ENCODE measurements at places on chromosomes 3 and 15.

GRCh38 chr15:80626643-80627120, 68.4 kb upstream of the ABHD17C start:
- no peaks in the 10 kb centered on the region for H3K4me1 ChIP-seq
- DNase-seq = no peak
- H3K27me3 ChIP-seq = no peaks in the 10 kb centered on the region
- H3K36me3 ChIP-seq = no peaks in the 10 kb centered on the region
- H3K4me3 ChIP-seq = no peak overlapping the region

GRCh38 chr15:99537344-99537743, 28.4 kb upstream of the MEF2A start:
- H3K4me3 ChIP-seq = no peak overlapping the region
- DNase-seq = peak; percentile 42
- H3K27ac ChIP-seq = peak overlapping the region; percentile 70
- H3K27me3 ChIP-seq = no peaks in the 10 kb centered on the region
- H3K4me1 ChIP-seq = peaks cover 15% of the 10 kb centered on the region
- no peaks in the 10 kb centered on the region for H3K36me3 ChIP-seq

DNA sequence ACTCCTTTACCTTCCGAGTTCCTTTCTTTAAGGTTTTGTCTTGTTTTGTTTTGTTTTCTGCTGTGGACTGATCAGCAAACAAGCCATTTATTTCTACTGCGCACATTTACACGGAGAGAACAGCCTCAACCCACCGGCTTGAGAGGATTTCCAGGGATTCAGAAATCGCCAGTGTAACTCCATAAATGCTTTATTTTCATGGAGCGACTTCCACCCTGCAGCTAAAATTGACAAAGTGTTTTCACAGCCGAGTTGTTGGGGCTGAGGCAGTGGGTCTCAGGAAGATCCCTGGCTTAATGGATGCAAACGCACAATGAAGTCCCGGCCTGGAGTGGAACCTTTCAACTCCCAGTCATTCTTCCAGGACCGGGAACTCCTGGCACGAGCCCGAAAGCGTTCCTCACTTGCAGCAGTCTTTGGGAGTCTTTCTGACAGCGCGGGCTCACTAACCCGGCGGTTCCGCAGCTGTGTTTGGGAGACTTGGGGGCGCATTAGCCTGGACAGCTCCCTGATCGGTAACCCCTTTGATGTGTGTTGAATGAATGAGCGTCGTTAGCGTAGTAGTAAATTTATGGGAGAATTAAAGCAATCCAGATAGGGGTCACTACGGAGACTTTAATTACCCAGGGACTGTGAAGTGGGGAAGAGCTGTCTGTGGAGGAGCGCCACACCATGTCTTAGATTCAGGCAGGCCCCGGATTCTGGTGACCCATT, 785 bp upstream of the MYRIP start:
- peak; percentile 11 for DNase-seq
- H3K4me3 ChIP-seq = peak overlapping the region; percentile 56
- H3K4me1 ChIP-seq = peaks cover 20% of the 10 kb centered on the region
- no peaks in the 10 kb centered on the region for H3K36me3 ChIP-seq
- H3K27ac ChIP-seq = no peak overlapping the region
- H3K27me3 ChIP-seq = peaks cover 53% of the 10 kb centered on the region

DNA sequence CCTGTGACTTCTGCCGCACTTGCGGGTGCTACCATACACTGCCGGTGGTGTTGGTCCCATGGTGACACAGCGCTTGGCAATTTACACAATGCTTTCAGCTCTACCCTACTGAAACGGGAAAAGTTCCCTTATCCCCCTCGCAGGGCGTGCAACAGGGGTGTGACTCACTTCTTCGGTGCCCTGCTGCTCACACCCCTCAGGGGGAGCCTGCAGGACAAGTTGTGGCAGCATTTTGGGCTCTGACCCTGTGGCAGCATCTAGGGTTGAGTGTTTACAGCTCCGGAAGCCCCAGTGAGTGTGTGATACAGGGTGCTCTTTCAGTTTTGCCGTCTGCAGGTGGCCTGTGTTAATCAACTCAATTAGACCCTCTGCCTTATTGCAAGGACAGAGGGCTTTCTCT, 324.7 kb upstream of the RGMA start:
- H3K27me3 ChIP-seq = peaks cover 7% of the 10 kb centered on the region
- H3K4me1 ChIP-seq = no peaks in the 10 kb centered on the region
- DNase-seq = no peak

GRCh38 chr3:112770032-112770626, 76.5 kb downstream of the CD200R1L start:
- no peak overlapping the region for H3K4me3 ChIP-seq
- peaks cover 13% of the 10 kb centered on the region for H3K4me1 ChIP-seq
- H3K36me3 ChIP-seq = no peaks in the 10 kb centered on the region
- H3K27ac ChIP-seq = no peak overlapping the region

- H3K4me3 ChIP-seq = no peak overlapping the region
- peaks cover 4% of the 10 kb centered on the region for H3K4me1 ChIP-seq
- DNase-seq = no peak
- no peak overlapping the region for H3K27ac ChIP-seq
- H3K36me3 ChIP-seq = no peaks in the 10 kb centered on the region
Observed at GRCh38 chr3:121863801-121864200, 28.8 kb downstream of the EAF2 start.

- no peak for DNase-seq
- no peaks in the 10 kb centered on the region for H3K27me3 ChIP-seq
- no peak overlapping the region for H3K4me3 ChIP-seq
- no peaks in the 10 kb centered on the region for H3K4me1 ChIP-seq
- H3K27ac ChIP-seq = no peak overlapping the region
Observed at GRCh38 chr3:138019281-138020069, 9.5 kb downstream of the CLDN18 start.

GRCh38 chr3:190008432-190008831, 112.3 kb downstream of the P3H2 start:
- H3K27ac ChIP-seq = peak overlapping the region; percentile 28
- no peaks in the 10 kb centered on the region for H3K36me3 ChIP-seq
- no peak for DNase-seq
- H3K4me3 ChIP-seq = no peak overlapping the region
- no peaks in the 10 kb centered on the region for H3K4me1 ChIP-seq
- H3K27me3 ChIP-seq = no peaks in the 10 kb centered on the region
